ENCODE measurements at places on chromosomes 5 and 9. TPM values are rescaled to one million over a fixed set of nuclear protein-coding genes. Genes with fewer than 3 reads are reported as not detected.

The TNFSF8 gene
- total RNA-seq: 4.2 TPM

The WDR38 gene
- not detected for total RNA-seq

The FBN2 gene
- total RNA-seq: 0.49 TPM

The PCDHGA10 gene
- 10.6 TPM for total RNA-seq

The RNF180 gene
- 14.0 TPM for total RNA-seq

The GRM6 gene
- not detected for total RNA-seq

All from vagina (tissue), 2 donors.